Vein endothelial cell (primary cell): ENCODE measurements at places on chromosomes 4 and X. TPM values are rescaled to one million over a fixed set of nuclear protein-coding genes. Genes with fewer than 3 reads are reported as not detected.

Gene NAP1L5
- total RNA-seq = 3.2 and 3.3 TPM in 2 replicates

Gene CCSER1
- total RNA-seq = 2.0 and 2.6 TPM in 2 replicates

Gene CCNB3
- total RNA-seq = 0.19 and 2.6 TPM in 2 replicates

Gene CD40LG
- total RNA-seq = not detected in 2 replicates

Gene CENPVL2
- not detected in 2 replicates for total RNA-seq

Gene RPGR
- total RNA-seq = 18.0 and 32.5 TPM in 2 replicates
